Amniotic stem cell (primary cell): ENCODE measurements at places on chromosomes 1 and 21.

GRCh38 chr1:177933881-177934280 lies 36.0 kb downstream of the SEC16B start:
- DNase-seq = no peak

- no peak for DNase-seq
Observed at GRCh38 chr1:2603521-2604155, 17.1 kb downstream of the PRXL2B start.

DNA sequence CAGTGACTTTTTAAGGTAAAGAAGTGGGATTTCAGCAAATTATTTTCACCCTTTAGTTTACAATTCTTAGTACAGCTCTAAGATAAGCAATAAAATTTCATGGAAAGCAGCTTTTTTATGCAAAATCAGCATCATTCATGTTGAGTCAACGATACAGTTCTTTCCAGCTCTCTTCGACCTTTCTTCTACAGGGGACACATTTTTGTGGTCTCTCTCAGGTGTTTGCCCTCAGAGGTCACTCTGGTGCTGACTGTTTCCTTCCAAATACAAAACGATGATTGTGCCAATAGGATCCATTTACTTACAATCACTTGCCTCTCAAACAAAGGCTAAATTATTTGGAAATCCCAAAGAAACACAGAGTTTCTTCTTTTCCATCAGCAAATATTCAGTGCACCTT lies 51.0 kb downstream of the PSMG1 start:
- DNase-seq = no peak

- no peak for DNase-seq
Observed at GRCh38 chr1:32925403-32926162, 24.4 kb upstream of the TMEM54 start.

GRCh38 chr1:95393434-95393833 lies 159.4 kb downstream of the RWDD3 start:
- no peak for DNase-seq

DNA sequence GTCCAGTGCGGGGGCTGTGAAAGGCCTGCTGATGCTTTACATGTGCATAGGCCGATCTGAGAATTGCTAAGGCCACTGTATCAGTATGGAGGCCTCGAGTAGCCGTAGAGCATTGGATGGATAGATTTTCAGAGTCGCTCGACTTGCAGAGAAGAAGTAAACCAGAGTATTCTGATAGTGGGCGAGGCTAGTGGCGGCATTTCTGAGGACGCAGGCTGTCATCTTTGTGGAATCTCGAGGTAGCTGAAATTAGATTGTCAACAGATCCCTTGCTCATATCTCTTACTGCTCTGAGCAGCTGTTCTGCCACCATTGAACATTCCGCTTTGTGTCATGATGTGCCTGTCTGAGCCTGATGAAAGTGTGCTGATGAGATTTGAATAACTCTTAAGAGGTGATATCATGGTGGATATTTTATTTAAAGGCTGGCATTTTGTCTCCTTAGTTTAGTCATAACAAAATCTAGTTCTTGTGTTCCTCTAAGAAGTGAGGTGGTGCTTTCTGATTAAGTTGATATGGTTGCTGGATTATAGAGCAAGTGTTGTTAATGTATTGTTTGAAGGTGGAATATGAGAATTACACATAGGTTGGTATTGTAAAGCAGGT lies 1.5 kb downstream of the KIF1B start:
- DNase-seq = no peak

DNA sequence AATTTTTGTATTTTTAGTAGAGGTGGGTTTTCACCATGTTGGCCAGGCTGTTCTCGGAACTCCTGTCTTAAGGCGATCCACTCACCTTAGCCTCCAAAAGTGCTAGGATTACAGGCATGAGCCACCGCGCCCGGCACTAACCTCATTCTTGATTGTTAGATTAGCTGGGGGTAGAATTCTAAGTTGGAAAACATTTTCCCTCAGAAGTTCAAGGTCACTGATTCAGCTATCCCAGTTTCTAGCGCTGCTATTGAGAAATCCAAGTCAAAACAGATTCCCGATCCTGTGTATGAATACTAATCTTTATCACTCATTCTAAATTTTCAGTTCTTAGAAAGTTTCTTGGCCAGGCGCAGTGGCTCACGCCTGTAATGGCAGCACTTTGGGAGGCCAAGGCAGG lies 24.4 kb upstream of the EFNA1 start:
- no peak for DNase-seq

GRCh38 chr1:226763905-226764264 lies 24.8 kb upstream of the ITPKB start:
- peak; percentile 61 for DNase-seq

GRCh38 chr21:19998453-19998852 lies 999.8 kb upstream of the NCAM2 start:
- no peak for DNase-seq

GRCh38 chr1:207993477-207994445 lies 82.8 kb upstream of the CD34 start:
- no peak for DNase-seq

- no peak for DNase-seq
Observed at GRCh38 chr21:33088384-33088783, 18.4 kb downstream of the OLIG1 start.
